ENCODE measurements at places on chromosomes 5 and 9.

DNA sequence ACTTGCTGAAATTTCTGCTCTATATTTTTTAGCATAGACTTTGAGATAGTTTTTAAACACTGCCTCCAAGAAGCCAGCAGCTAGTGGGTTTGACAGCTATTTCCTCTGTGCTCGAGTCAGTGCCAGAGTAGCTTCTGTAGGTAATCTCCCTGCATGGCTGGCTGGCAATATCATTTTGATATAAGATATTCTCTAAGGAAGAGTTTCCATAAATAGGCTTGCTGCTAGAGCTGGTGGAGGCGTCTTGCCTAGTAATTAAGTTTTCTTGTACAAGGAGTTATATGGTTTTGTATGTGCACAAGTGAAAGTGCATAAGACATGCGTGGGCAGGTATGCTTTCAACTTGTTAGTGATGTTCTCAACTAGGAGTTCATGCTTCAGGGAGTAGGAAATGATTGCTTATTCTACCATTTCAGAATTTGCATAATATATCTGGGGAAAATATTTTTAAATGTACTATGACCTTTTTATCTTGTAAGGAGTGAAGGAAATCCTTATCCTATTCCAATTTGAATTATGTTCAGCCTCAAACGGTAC lies 74.1 kb upstream of the CCL21 start:
- no peak for DNase-seq

- DNase-seq = no peak
Measured at GRCh38 chr9:106593201-106593600, 269.8 kb upstream of the ZNF462 start.

GRCh38 chr9:96270236-96270744 lies 31.7 kb downstream of the HSD17B3 start:
- no peak for DNase-seq

DNA sequence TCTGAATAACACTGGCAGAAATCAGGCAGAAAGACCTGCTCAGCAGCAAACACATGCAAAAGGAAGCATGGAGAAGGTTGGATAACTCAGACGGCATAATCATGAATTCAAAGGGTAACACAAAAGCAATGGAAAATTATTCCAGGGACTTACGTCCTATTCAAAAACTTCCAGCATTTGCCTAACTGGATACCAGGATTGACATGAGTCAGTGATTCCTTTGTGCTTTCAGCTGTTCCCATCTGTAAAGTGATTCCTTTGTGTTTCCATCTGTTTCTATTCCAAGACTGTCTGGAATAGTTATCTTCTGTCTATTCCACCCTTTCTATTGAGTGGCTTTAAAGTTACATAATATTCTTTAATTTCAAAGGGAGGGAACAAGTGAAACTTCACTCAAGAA lies 1361.7 kb upstream of the CDH9 start:
- DNase-seq = peak; percentile 1

DNA sequence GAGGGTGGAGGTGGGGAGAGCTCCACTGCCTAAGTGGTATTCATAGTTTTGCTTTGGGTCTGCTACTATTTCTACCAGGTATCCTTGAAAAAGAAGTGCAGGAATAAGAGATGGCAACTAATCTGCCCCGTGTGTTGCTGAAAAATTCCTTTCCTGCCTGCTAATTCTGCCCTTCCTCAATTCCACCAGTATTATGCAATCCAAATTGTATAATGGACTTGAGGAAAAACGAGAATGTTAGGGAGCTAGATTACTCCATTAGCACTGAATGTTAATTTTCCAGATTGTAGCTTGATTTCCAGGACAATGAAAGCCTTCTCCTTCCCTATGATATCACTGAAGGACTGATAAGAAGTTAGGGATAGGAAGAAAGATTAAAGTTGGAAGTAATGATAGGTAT lies 16.9 kb downstream of the ADAM19 start:
- DNase-seq = no peak

DNA sequence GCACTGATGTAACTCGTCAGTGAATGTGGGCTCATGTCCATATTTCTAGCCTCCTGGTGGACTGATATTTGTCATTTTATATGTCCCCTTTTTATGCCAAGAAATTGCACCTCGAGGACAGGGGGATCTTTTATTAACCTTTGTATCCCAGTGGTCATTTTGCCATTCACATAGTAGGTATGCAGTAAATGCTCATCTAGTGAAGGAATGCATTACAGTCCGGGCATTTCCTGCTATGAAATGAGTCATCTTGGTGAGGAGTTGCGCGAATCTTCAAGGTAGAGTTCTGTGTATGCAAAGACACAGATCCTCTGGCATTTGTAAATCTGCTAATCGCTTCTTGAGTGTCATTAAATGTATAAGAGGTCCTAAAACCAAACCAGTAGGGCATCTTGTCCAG lies 755.5 kb upstream of the ADAMTS16 start:
- no peak for DNase-seq

- DNase-seq = peak; percentile 78
Measured at GRCh38 chr9:87725900-87726709, at the start of gene CTSL. TSS of gene CTSL (plus strand) at chr9:87726119. CDS start at chr9:87727604, 1,485 bp downstream.

DNA sequence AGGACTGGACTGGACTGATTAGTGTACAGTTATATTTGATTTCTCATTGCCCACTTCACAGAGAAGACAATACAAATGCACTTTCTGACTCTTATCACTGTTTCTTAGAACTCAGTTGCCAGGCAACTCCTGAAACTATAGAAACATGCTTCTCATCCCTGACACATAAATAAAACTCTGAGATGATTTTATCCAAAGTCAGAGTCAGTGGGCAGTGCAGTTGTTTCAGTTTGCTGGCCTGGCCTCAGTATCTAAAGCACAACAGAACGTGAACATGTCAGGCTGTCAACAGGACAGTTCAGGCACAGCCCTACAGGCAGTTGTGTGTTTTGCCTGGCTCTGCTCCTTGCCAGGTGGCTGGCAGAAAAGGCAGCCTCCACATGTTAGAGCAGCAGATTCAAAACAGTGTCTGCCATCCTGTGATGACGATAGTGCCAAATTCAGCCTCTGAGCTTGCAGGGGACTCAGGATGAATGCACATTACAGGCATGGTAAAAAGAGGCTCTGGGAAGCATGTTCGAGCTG lies 65.1 kb upstream of the CCDC152 start:
- no peak for DNase-seq

DNA sequence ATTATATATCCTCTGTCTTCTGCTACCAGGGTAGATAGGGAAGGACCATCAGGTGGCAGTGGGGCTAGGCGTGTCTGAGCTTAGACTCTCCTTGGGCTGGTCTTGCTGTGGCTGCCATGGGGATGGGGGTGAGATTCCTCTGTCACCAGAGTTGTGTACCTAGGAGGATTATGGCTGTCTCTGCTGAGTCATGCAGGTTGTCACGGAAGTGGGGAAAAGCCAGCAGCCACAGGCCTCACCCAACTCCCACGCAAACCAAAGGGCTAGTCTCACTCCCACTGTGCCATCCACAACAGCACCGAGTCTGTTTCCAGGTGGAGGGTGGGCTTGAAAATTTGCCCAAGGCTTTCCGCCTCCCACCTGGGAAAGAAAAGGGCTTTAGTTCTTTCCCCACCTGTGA lies 476.1 kb downstream of the CYLC2 start:
- DNase-seq = no peak

GRCh38 chr5:113824307-113824706 lies 310.8 kb downstream of the YTHDC2 start:
- DNase-seq = peak; percentile 32

- no peak for DNase-seq
Measured at GRCh38 chr9:110105107-110105506, 102.9 kb downstream of the C9orf152 start.

DNA sequence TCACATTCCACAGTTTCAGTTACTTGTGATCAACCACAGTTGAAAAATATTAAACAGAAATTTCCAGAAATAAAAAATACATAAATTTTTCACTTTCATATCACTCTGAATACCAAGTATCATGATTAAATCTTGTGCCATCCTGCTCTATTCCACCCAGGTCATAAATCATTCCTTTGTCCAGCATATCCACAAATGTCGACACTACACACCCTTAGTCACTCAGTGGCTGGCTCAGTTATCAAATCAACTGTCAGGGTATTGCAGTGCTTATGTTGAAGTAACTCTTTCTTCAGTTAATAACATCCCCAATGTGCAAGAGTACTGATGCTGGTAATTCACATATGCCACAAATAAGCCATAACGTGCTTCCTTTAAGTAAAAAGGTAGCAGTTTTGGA lies 115.7 kb downstream of the FBXL17 start:
- no peak for DNase-seq

- DNase-seq = no peak
Measured at GRCh38 chr9:73773896-73774295, 622.2 kb downstream of the ANXA1 start.

DNA sequence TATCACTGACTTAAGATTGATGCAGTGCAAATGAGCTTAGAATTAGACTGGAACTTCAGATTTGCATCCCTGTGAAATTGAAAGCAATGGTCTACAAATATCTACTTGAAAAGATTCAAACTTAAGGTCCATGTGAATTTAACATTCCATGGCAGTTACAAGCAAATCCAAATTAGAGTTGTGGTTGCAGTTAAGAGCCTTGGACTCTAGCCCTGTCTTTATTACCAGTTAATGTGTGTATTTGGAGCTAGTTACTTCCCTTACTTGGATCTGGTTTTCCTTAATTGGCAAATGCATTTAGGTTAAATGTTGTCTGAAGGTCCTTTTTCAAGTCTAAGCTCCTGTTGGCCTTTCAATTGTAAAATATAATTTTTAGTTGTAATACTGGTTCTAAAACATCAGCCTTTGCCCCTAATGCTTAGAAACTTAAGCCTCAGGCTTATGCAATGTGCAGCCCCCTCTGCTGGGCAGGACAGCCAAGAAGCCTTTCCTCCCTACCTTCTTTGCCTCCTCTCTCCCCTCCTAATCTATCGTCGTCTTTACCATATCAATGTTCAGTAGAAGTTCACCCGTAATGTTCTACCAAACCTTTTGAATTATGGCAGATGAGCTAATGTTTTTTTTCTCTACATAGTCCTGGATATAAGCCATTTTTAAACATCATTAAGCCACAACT lies 59.5 kb downstream of the ERMP1 start:
- peak; percentile 0 for DNase-seq

DNA sequence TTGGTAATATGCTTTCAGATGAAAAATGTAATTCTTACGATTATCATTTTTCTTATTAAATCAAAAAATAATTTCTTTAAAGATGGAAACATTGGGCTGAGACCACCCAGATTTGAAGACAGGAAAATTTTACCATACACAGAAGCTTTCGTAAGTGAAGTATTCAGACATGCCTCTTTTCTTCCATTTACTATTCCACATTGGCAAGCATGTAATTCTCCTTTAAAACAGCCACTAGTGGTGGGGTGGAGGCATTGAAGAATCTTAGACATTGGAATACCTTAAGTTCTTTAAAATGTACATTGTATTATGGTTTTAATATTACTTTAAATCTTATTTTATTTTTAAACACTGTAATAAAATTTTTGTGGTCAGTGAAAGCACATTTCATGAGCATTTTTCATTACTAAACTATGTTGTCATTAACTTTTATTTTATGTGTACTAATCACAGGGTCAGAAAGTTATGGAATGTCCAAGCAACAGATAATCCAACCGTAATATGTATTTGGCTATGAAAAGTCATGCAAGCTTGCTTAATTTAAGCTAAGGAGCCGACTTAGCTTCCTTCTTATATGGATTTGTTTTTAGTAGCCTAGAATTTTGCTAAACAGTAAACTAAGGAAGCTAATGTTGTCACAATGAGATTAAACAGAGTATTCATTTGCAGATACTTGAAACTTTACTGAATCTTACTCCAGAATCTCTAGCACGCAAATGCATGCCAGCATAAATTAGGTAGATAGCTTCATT lies 97.4 kb upstream of the ALDH1A1 start:
- DNase-seq = no peak

- DNase-seq = no peak
Measured at GRCh38 chr9:36935768-36936497, 98.1 kb downstream of the PAX5 start.

DNA sequence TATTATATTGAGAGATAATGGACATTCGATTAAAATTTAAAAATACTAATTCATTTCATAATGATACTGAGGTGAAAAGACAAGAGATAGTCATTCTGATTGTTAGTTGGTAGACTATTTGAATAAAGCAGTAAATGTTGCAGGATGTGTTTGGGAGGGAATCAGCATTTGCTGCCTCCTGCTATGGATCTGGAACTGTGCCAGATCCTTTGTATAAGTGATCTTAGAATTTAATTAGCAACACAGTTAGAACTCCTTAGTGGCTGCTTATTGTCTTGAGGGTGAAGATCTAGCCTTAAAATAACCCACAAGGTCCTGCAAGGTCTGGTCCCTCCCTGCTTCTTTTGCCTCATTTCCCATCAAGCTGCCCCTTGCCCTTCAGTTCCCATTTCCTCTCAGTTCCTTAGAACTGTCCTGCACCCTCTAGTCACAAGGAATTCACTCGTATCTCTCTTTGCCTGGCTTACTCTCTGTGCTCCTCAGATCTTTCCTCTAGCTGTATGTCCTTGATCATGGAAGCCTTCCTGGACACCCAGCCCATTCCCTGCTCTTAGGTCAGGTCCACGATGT lies 12.5 kb downstream of the LECT2 start:
- DNase-seq = peak; percentile 32

- DNase-seq = no peak
Measured at GRCh38 chr5:146877178-146877681, 1.3 kb downstream of the PPP2R2B start.

GRCh38 chr9:106738109-106738508 lies 124.9 kb upstream of the ZNF462 start:
- no peak for DNase-seq

DNA sequence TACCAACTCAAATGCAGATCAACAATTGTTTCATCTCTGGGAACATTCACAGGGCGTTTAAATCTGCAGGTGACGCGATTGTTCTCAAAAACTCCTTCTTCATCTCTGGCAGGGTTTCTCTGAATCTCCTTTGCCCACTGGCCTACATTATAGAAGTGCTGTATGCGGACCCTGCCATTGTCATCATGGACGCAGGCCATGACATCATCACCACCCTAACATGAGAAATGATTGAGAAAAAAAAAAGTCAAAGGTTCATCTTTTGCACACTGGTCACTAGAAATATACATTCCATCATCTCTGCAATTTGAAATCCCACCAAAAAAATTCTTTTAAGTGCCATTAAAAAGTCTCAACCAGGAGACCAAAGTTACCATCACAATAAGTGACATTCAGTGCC lies 21.6 kb upstream of the TMEM245 start:
- DNase-seq = no peak

GRCh38 chr9:5425006-5425628 lies 12.6 kb downstream of the PLGRKT start:
- peak; percentile 52 for DNase-seq

DNA sequence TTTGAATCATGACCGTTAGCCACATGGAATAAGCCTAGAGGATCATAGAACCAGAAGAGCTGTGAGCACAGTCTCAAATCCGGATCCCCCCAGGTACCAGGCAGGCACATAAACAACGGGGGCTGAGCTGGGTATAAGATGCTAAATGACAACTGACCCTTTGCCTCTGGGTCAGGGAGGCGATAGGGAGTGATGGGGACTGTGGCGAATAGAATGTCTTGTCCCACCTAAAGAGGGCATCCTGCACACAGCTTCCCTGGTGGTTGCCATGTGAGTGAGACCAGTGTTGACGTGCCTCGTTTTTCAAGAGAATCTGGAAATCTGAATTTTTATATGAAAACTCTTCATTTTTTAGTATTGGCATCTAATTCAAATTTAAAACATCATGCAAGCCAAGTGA lies 33.6 kb downstream of the SLC6A7 start:
- no peak for DNase-seq

GRCh38 chr5:14445576-14446290 lies 135.9 kb upstream of the OTULINL start:
- DNase-seq = no peak

Measured in NCI-H82 (cell line).